CD4-positive, alpha-beta T cell (primary cell): ENCODE measurements at places on chromosomes 12 and 14.
A peak's percentile ranks its signal among the peaks of the same experiment; 100 is the strongest.

DNA sequence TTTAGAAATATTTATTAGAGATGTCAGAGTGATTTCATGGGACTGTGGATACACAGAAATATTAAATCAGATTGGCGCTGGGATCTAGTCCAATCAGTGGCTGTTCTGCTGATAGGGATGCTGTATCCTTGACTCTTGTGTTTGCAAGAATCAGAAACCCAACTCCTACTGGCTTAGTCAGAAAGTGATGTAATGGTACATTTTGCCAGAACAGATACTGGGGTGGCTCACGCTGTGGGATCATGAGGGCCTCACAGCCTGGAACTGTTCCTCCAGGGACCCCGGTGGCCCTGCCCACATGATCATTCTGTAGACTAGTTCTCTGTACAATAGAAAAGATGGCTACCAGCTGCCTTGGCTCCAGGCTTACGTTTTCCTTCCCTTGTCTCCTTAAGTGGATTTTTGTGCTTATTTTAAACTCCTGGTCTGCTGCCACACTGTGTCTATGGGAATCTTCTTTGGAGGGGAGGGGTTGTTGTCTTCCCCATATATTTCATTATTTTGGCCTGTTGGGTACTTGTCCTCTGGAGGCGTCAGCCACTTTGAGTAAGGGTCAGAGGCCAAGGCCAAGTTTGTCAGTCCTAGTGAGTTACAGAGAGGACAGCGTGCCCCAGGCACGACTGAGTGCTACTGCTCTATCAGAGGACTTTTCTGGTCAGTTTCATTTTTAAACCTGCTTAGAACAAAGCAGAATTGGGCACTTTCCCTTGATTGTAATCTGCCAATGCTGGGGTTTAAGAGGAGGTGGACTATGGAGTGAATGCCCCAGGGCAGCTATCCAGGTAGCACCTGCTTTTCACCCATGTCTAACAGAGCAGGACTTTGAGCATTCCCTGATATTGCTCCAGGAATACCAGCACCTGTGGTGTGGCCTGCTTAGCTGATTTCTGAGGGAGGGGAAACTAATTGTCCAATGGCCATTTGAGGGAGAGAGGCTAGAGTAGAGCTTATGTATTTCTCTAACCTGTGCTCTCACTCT, 164.3 kb downstream of the SLC5A8 start:
- DNase-seq = no peak

- DNase-seq = no peak
Observed at GRCh38 chr12:47356129-47356700, 276.5 kb upstream of the AMIGO2 start.

GRCh38 chr12:13000616-13000924, 505 bp upstream of the HEBP1 start:
- no peak for DNase-seq

- DNase-seq = no peak
Observed at GRCh38 chr12:51185171-51185717, 12.3 kb upstream of the TFCP2 start.

GRCh38 chr14:65961004-65961403, 525.2 kb upstream of the CCDC196 start:
- peak; percentile 65 for DNase-seq

DNA sequence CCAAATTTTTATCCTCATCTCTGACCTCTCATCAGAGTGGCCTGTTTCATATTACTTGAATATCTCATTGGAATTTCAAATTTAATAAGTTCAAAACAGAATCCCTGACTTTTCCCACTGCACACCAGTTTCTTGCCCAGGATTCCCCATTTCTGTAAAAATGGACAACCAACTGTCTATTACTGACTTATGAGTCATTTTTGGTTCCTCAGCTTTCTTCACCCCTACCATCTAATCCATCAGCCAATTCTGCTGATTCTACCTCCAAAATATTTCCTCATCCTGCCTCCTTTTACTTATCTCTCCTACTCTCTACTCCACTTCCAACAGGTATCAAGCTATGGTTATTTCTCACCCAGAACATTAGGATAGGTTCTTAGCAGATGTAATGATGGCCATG, 44.2 kb downstream of the TMX1 start:
- DNase-seq = no peak

DNA sequence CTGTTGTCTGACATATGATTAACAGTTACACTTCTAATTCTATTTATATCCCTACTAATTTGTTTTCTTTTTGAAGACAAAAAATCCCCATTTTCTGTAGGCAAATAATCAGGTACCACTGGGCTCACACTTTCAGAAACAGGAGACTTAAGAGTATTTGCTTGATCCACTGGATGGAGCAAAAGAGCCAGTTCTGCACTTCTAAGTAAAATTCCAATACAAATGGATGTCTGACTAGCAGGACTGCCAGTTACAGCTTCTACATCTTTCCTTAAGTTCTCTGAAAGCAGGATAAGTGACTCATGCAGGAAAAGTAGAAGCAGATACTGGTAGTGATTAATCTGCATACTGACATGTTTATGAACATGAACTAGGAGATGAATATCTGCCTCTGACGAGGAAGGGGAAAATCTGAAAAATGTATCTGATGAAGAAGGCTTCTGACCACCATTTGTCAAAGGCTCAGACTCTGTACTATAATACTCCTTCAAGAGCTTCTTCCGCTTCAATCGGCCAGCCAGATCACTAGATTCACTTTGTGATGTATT, 73.8 kb upstream of the ANKS1B start:
- DNase-seq = no peak

- DNase-seq = peak; percentile 44
Observed at GRCh38 chr12:93571365-93571924, 1.0 kb upstream of the SOCS2 start.

GRCh38 chr12:58416236-58416635, 474.9 kb downstream of the ATP23 start:
- no peak for DNase-seq

GRCh38 chr12:97274386-97274785, 188.2 kb upstream of the RMST start:
- no peak for DNase-seq

GRCh38 chr12:116094475-116094874, 183.0 kb downstream of the MED13L start:
- no peak for DNase-seq

DNA sequence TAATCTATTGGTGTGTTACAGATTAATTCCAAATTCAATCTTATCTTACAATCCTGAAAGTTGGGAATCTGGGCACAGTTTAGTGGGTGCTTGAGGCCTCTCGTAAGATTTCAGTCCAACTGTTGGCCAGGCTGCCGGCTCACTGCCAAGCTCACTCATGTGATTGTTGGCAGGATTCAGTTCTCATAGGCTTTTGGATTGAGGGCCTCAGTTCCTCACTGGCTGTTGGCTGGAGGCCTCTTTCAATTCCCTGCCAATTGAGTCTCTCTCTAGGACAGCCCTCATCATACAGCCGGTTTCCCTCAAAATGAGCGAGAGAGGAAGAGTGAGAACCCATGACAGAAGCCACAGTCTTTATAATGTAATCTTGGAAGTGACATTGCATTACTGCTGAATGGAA, 123.5 kb upstream of the FBXO33 start:
- DNase-seq = no peak

DNA sequence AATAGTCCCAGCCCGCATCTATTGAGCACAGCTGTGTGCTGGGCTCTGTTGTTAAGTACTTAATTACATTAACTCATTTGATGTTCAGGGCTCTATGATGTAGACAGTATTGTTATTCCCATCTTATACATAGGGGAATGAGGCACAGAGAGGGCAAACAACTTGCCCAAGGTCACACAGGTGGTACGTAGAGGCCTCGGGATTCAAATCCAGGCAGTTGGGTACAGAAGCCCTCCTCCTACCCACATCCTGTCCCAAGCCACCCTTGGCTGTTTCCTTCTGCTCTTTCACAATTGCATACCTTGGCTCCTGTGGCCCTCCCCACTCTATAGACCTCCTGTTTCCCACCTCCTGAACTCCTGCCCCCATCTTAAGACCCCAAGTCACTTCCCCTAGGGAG, 10.0 kb upstream of the GPR68 start:
- DNase-seq = no peak

GRCh38 chr12:53956914-53957536, 2.3 kb downstream of the HOXC12 start:
- DNase-seq = no peak

GRCh38 chr14:23538785-23539184, 12.8 kb downstream of the ZFHX2 start:
- DNase-seq = no peak

DNA sequence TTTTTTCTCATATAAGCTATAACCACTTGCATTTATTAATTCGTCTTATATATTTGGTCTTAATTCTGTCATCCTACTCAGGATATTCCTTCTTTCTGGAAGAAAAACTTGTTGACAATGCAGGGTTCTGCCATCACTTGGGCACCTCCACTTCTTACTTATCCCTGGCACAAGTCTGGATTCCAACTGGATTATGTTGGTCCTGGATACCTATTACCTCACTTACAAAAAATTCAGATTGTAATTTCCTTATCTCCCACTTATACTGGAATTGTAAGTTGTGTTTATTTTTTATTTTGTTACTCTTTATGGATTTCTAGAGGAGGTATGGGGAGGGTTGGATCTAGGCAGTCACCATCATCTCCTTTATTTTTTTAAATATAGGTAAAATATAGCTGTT, 36.7 kb downstream of the LRRIQ1 start:
- no peak for DNase-seq

DNA sequence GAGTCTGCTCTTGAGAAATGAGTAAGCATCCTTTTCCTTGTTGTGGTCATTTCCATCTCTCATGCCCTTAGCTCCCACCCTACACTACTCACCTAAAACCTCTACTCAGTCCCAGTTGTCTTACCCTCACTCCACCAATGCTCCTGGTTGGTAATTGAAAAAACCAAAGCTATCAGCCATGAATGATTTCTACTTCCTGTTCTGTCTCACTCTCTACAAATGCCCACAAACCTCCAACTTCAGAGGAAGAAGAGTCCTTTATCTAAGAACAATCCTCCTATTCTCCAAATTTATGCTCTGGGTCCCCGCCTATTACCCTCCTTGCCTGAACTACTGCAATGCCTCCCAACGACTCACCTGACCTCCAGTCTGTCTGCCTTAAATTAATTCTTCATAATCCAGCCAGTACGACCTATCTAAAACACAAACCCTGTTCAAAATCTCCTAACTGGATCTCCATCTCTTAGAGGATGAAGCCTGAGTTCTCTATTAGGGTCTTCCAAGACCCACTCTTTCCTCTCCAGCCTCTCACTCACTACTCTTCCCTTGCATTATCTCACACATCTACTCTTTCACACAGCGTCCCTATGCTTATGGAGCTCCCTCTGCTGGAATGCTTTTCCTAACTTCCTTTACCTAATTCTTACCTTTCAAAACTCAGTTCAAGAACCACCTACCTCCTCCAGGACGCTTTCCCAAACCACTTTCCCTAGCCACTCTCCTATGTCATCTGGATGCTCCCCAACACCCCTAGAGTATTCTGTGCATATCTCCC, 2.2 kb downstream of the DHRS1 start:
- no peak for DNase-seq

DNA sequence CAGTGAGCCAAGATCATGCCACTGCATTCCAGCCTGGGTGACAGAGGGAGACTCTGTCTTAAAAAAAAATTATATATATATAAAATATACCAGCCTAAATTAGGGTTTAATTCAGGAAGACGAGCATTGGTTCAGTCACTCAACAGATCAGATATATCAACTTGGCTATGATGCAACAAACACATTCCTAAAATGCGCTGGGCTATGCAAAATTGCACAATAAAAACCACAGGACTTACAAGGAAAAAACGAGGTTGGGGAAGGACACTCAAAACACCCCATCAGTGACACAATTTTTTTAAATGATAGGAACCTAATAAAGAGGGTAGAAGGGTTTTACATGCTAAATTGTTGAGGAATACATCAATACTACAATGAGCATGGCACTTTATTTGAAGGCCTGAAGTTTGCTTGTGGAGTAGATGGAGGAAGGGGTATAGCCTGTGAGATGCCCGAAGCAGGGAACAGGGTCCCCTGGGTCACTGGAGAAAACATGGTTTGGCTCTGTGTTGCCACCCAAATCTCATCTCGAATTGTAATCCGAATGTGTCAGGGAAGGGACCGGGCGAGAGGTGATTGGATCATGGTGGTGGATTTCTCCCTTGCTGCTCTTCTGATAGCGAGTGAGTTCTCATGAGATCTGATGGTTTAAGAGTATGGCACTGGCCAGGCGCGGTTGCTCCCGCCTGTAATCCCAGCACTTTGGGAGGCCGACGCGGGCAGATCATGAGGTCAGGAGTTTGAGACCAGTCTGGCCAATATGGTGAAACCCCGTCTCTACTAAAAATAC, 71.2 kb downstream of the TNFAIP2 start:
- DNase-seq = no peak

- no peak for DNase-seq
Observed at GRCh38 chr12:123269395-123269892, 2.2 kb downstream of the CDK2AP1 start.

- DNase-seq = no peak
Observed at GRCh38 chr12:45743247-45743646, 13.7 kb downstream of the ARID2 start.

GRCh38 chr12:114371250-114371649, 34.7 kb downstream of the TBX5 start:
- no peak for DNase-seq

GRCh38 chr12:92028441-92028709, 117.3 kb downstream of the BTG1 start:
- DNase-seq = no peak

- peak; percentile 18 for DNase-seq
Observed at GRCh38 chr14:61662437-61663311, 32.6 kb upstream of the HIF1A start.

- DNase-seq = no peak
Observed at GRCh38 chr14:20415782-20416206, 2.5 kb upstream of the TEP1 start.

- no peak for DNase-seq
Observed at GRCh38 chr14:90669731-90670130, 146.5 kb downstream of the TTC7B start.

DNA sequence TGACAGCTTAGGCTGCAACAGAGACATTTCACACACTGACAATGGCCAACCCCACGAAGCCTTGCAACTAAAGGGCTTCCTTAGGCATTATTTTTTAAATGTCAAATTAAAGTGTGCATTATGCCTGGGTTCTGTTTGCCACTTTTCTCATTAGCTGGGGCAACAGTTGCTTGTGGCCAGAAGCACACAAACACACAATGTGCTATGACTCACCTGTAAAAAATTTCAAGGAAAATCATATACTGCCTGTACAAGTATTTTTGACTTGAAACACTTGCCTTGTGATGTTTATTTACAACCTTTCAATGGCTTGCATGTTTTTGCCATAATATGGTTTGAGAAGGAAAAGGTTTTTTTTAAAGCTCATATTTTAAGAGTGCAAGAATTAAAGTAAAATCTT, 1.9 kb downstream of the NTN4 start:
- no peak for DNase-seq
